ENCODE measurements at places on chromosomes 11 and 22.

- DNase-seq = no peak
Measured at GRCh38 chr11:124753205-124753604, 1.1 kb upstream of the VSIG2 start.

DNA sequence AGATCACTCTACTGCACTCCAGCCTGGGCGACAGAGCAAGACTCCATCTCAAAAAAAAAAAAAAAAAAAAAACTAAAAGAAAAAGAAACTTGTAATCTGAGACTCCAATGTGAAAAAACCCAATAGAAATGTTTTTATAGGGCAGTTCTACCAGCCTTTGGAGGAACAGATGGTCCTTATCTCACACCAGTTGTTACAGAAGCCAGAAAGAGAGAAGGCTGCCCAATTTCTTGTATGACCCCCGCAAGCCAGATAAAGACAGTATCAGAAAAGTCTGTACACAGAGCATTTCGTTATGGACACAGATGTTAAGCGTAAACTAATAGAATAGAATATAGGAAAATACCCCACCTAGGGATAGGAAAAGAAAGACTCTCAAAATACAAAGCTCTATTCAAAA is 11.3 kb upstream of the TSGA10IP start:
- no peak for DNase-seq

- no peak for DNase-seq
Measured at GRCh38 chr22:47552541-47553205, 790.2 kb downstream of the TBC1D22A start.

GRCh38 chr11:130020323-130020722 is 17.7 kb upstream of the PRDM10 start:
- DNase-seq = no peak

Data from nephron progenitor cell (in vitro differentiated cells).